ENCODE measurements at places on chromosomes 11 and 22.

- DNase-seq: peak; percentile 54
Measured at GRCh38 chr22:24230911-24231656, 13.8 kb downstream of the GGT5 start.

DNA sequence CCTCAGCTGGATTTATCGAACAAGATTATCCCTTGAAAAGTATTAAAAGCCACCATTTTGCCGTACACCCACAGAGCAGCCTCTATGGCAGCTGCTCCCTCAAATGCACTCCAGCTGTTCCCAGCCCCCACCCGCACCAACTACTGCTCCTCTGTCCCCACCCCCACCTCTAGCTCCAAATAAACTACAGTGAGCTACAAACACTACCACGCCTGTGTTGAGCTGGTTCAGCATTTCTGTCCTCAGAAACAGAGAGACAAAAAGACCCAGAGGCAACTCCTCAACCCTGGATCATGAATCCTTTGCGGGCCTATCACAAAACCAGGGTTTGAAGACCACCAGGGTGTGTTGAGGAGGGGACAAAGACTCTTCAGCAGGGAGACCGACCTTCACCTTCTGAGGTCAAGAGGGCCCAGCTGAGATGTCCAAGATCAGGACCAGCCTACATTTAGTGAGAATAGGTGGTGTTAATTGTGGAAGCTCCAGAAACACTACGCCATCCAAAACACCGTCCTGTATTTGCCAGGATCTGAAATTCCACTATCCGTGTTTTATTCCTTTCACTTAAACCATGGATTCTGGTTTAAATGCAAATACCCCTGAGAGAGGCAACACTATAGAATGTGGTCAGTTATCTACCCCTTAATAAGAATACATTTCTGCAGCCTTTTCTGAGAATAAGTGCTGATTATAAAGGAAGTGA lies 195.9 kb downstream of the DSCAML1 start:
- DNase-seq: no peak

- peak; percentile 58 for DNase-seq
Measured at GRCh38 chr22:26648528-26649388, 8.6 kb upstream of the MIAT start.

- peak; percentile 61 for DNase-seq
Measured at GRCh38 chr22:19772673-19773469, 12.3 kb downstream of the TBX1 start.

DNA sequence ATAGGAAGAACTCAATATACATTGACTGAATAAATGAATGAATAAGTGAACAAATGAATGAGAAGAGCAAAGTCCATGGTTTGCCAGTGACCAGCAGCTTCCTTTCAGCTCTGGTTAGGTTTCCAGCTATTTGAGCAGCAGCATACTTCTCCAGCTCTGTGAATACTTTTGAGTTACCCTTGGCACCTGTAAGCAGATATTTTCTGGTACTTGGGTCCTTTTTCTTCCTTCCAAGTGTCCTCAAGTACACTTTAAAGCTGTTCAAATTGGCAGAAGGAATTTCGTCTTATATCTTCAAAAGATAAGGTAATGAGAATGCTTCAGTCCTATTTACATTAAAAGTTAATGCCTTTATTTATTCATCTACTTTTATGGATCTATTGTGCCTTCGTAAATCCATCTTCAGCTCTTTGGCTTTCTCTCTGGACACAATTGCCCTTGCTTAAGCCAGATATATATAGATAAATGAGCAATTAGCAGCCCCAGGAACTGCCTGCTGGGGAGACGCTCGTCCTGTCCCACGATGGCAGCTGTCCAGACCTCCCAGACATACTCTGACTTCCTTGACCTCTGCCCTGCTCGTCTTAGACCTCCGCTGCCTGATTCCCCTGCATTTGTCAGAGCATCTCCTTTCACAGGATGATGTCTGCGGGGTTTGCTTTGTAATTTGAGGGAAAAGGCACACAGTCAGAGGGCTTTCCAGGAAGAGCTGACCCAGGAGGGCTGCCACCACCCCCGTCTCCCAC lies 926.3 kb downstream of the OPCML start:
- DNase-seq: no peak

- peak; percentile 69 for DNase-seq
Measured at GRCh38 chr11:47863189-47863897, 15.2 kb upstream of the NUP160 start.

- DNase-seq: peak; percentile 41
Measured at GRCh38 chr11:119262668-119263351, 54.1 kb downstream of the MCAM start.

DNA sequence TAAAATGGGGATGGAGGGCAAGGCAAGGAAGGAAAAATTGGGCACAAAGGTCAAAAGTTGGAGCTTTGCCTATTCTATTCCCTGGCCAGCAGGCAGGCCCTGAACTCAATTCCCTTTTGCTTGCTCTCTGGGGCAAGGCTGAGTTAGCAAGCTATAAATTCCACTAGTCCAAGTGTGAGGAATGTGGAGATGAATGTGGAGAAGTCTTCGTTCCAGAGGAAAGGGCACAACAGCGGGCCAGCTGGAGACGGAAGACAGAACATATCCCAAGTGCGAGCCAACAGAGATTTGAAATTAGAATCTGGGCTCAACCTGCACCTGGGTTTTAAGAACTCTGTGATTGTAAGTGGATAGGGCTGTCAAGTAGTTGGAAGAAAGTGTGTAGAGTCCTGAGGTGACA lies 29.5 kb upstream of the FZD4 start:
- no peak for DNase-seq

- DNase-seq: no peak
Measured at GRCh38 chr11:36186340-36187175, 102.7 kb downstream of the COMMD9 start.

DNA sequence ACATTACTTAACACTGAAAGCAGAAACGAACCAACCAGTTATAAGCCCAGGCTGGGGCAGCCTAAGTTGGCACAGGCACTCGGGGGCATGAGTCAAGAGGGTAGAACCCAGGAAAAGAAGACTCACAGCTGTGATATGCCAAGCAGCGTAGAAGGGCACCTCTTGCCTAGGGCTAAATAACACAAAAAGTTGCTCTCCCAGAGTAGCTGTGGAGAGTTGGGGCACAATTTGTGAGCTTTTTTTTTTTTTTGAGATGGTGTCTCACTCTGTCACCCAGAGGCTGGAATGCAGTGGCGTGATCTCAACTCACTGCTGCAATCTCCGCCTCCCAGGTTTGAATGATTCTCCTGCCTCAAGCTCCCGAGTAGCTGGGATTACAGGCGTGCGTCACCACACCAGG lies 8.8 kb downstream of the CLMP start:
- no peak for DNase-seq

- no peak for DNase-seq
Measured at GRCh38 chr11:10996678-10997077, 138.8 kb upstream of the ZBED5 start.

- DNase-seq: no peak
Measured at GRCh38 chr11:22466351-22466750, 128.2 kb downstream of the SLC17A6 start.

DNA sequence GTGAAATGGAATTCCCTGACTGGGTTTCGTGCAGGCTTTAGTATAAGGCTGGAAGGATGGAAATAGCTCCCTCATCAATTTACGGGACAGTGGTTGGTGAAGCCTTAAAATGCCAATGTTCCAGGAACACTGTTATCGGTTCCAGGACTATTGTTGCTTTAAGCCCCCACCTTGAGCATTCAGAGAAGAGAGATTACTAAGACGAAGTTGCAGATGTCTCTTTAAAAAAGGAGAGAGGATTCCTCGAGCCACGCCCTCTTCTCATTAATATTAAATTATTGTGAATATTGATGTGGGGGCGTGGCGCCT lies 195 bp upstream of the CREB3L1 start:
- peak; percentile 63 for DNase-seq

GRCh38 chr11:614623-615503 lies 887 bp downstream of the IRF7 start:
- DNase-seq: no peak

- DNase-seq: peak; percentile 38
Measured at GRCh38 chr11:82718307-82718706, 15.4 kb downstream of the FAM181B start.

- no peak for DNase-seq
Measured at GRCh38 chr22:22088658-22089458, 106.3 kb upstream of the TOP3B start.

DNA sequence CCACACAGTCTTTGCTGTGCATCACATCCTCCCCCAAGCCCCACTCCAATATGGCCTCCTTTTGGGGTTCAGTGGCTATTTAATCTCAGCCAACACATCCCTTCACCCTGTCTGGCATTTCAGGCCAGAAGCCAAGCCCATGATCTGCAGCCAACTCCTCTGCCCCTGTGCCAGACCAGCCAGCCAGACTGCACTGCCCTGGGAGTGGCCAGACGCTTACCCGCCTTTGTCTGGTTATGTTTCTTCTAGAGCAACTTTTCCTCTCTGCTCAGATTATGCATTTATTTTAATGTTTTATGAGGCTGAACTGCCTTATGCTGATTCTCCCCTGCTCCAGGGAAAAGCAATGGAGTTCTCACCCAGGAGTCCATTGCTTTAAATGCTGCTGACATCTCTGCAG lies 206.7 kb upstream of the TBCEL start:
- no peak for DNase-seq

GRCh38 chr11:76629116-76629852 lies 41.3 kb downstream of the LRRC32 start:
- peak; percentile 53 for DNase-seq

GRCh38 chr22:37701141-37701786 lies 4.4 kb downstream of the TRIOBP start:
- DNase-seq: peak; percentile 7

DNA sequence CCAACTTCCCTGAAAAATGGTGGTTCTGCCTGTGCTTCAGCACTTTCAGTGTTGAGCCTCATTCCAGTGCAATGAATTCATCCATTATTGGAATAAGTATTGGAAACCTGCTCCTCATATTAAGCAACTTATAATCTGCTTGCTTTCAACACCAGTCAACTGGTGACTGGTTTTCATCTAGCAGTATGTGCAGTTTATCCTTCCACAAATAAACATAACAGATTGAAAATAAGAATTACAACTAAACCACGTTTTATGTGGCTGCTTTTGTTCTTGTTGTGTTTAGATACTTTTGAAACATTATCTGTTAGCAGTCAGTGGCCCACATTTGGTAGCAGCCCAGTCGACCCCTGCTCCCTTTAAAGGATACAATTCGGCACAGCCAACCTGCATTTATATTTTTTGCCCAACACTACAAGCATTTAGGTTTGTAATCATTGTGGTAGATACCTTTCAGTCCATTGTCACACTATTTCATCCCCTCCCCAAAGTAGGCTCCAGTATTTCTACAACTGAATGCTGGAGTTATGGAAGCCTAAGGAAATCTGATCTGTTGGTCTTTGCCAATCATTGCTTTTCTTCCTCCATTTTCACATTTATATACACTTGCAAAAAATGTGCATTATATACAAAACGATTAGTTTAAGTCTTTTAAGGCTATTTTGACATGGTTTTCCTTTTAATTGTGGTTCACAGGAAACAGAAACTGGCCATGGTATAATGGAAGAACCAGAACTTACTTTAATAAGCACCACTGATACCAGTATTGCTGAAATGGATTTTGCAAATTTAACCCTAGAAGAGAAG lies 13.1 kb downstream of the TAF1D start:
- DNase-seq: peak; percentile 44

DNA sequence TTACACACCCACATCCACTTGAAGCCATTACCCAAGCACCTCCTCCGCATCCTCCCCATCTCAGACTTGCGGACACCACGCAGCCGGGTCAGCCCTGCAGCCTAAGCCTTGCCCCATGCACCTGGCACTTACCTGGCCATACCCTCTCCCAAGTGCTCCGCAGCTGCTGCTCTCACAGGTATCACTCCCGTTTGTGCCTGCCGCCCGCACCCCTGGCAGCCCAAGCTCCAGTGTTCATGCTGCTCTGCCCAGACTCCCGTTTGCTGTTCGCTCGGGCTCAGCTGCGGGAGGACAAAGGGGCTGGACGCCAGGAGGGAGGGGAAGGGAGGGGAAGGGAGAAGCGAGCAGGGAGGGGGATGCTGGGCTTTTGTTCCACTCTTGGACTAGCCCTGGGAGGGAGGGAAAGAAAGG lies at the start of gene KLHL35:
Gene KLHL35, minus strand, starts transcription at position 293 of the 411 bp plus-strand sequence. CDS start 2,574 bp downstream, outside the sequence.
- no peak for DNase-seq

- DNase-seq: no peak
Measured at GRCh38 chr11:132035766-132036165, 665.4 kb downstream of the NTM start.

DNA sequence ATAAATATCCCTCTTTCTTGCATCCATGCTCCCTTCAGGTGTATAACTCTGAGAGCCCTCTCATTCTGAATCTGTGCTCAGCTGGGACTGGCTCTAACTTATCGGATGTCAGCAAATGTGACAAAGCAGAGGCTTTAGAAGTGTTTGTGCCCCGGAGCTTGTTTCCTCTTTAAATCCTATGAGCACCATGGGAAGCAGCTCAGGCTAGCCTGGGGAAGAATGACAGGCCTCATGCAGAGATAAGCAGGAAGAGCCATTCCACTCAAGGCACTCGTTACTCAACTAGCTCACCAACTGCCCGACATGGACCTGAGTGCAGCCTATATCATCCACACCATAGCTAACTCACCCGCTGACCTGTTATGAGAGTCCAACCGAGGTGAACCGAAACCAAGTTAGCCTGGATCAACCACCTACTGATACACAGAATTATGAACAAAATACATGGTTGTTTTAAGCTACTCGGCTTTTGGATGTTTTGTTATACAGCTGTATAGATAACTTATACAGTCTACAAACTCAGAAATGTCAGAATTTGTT lies 990.7 kb downstream of the NTM start:
- no peak for DNase-seq

DNA sequence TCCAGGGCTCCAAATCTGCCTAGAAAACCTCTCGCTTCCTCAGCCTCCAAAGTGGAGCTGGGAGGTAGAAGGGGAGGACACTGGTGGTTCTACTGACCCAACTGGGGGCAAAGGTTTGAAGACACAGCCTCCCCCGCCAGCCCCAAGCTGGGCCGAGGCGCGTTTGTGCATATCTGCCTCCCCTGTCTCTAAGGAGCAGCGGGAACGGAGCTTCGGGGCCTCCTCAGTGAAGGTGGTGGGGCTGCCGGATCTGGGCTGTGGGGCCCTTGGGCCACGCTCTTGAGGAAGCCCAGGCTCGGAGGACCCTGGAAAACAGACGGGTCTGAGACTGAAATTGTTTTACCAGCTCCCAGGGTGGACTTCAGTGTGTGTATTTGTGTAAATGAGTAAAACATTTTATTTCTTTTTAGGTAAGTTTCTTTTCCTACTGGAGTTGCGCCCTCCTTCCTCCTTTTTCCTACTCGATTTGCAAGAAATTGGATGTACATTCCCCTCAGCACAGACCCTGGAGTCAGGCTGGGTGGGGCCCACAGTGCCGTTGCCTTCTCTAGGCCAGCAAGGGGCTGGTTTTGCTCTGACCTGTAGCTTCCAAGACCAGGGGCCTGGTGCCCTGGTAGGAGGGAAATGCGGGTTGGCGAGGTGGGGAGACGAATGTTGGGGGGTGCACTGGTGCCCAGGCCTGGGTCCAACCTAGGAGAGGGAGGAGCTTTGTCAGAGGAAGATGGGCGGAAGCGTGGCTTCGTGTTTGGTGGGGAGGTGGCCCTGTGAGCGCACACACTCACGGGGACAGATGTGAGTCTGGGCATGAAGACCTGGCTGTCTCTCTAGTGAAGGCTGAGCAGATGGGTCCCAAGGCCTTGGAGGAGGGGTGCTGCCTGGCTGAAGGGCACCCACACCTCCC lies 50.6 kb downstream of the ST14 start:
- DNase-seq: no peak
